Stimulated activated naive CD4-positive, alpha-beta T cell treated with Interleukin-2 at 50 U/mL for 16 hours (primary cell): ENCODE measurements at places on chromosomes 5 and 9.

DNA sequence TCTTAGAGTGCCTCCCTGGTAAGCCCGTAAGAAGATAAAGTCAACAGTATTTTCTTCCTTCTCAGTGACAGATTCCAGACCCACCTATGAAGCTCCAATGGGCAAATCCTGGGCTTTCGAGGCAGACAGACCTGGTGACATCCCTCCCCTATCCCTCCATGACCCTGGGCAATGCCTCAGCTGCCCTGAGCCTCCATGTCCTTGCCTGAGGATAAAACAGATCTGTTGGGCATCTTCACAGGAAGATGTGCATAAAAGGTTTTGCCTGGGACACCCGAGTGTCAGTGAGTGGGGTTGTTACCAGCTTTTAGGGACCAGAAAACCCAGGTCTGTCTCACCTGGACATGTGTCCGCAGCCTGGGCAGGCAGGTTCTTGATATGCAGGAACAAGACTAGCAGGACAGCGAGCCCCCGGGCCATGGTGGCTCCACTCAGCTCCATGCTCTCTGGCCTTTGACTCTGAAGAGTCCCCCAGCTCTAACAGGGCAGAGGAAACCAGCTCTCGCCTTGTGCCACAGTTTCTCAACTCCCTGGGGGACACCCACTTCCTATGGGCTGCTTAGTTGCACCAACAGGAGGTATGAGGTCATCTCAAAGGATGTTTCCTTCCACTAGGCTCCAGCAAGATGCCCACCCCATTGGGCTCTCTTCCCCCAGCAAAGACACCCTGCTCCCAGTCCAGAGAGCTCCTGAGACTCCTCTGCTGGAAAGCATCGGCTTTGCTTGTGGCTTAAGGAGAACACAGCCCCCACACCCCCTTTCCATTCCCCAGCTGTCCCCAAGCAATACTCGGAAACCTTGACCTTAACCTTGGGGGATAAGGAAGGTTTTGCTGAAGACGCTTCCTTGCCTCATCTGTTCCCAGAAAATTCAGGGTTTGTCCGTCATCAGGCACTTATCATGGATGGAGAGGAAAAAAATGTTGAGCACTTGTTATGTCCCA lies at the start of gene FCN1:
TSS of gene FCN1 (minus strand) at position 482 of the 943 bp plus-strand sequence. CDS start at position 441, 41 bp downstream.
- no peak for DNase-seq

- DNase-seq = no peak
These were observed 312.2 kb downstream of the EPB41L4A start for GRCh38 chr5:112106878-112107277.

GRCh38 chr5:38905516-38905915 lies 59.7 kb downstream of the OSMR start:
- no peak for DNase-seq

GRCh38 chr5:174687503-174687902 lies 36.9 kb upstream of the MSX2 start:
- DNase-seq = no peak

DNA sequence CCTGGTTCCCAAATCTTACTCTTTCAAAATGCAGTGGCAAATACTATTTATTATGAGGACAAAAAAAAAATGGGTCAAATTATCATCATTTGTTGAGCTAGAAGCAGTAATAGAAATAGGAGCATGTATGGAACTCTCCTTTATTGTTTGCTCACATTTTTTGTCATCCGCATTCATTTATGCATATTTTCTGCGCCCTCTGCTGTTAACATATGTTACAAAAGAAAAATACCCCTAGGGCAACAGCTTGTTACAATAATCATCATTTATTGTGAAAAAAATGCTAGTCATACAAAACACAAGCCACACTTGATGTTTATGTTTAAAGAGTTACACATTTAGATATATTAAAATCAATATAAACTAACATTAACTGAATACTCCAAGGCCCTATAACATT lies 328.2 kb downstream of the TUSC1 start:
- DNase-seq = no peak

- DNase-seq = no peak
These were observed 77.2 kb downstream of the ITGA1 start for GRCh38 chr5:52864884-52865283.

DNA sequence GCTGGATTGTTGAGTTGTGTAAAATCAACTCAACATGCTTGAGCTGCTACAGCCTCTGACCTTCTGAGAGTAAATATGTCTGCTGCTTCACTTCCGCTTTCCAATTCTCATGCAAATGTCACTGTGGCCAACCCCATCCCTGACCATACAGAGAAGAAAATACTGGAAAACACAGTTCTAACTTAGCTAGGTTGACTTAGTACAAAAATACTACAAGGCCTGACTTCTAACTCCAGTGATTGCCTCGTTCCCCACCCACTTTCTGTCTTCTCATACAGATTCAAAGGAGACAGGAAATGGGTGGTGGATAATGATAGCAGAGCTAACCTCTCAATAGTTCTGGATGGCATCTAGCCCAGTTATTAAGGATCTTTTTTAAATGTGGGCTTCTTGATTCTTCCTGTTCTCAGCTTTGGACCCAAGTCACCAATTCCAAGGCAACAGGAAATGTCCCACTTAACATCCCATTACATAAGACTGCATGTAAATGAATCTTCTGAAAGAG lies 226.6 kb upstream of the SLC24A2 start:
- no peak for DNase-seq

DNA sequence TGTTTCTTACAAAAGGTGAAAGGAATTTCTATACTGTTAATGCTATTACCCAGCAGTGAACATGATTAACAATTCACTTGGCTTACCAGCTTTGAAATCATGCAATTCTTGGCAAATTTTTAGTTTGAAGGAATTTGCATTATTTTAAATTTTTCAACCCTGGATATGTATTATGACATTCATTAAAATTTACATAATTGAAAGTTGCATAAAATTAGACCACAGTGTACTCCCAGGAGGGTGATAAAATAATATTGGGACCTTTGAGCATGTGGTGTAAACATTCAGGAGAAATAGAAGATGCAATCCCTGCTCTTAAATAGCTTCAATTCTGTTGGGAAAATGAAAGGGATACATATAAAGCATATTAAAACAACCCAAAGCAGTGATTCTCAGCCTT lies 412.2 kb upstream of the SGCD start:
- no peak for DNase-seq

DNA sequence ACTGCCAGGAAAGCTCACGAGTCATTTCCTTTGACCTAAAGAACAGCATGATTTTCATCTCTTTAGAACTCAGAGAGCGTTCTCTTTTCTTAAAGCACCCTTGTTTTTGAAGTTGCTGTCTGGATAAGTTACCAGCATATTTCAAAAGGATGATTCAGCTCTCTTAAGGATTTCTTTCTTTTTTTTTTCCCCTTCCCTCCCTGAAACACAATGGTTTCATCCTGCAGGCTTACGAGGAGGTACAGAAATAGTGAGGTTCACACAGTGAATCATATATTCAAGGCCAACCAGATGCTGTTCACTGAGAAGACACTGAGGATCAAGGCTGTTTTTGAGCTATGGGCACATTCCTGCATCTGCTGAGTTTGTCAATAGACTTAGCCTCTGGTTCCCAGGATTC lies 257.2 kb downstream of the KIF4B start:
- DNase-seq = no peak

DNA sequence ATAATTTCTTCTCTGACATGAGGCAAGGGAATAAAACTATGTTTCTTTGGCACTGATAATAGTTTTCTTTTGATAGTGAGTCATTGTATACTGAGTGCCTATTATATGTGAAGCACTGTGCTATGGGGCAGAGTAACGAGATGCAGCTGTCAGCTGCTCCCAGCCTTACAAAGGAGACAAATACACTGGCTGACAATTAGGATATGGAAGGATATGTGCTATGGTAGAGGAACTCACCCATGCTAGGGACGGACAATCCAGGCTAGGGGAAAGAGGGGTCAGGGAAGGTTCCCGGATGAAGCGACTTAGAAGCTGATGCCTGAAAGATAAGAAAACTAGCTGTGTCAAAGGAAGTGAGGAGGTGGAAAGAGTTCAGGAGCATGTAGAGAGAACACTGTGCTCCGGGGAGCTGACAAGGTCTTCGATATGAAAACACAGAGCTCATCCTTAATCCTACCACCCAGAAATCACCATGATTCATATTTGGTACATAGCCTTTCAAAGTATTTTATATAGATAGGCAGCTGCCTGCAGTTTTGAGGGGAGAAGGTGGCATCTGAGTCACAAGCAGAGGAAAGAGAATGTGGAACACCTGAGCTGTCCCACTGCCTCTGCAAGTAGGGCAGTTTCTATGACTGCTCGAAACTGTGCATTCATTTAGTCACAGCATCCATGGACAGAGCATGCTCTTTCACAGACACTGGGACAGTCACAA lies 12.1 kb downstream of the BSPRY start:
- DNase-seq = no peak

DNA sequence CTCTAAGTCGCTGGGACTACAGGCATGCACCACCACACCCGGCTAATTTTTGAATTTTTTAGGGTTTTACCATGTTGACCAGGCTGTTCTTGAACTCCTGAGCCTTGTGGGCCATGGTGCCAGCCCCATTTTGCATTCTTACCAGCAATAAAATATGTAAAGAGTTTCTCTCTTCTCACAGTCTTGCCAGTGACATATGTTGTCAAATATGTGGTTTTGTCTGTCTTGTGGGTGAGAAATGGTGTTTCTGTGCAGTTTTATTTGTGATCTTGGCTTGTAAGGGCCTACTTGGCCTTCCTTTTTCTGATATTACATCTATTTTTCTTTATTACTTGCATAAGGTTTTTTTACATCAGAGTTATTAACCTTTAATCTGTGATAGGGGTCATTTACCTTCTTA lies 47.1 kb downstream of the SPIN1 start:
- no peak for DNase-seq

DNA sequence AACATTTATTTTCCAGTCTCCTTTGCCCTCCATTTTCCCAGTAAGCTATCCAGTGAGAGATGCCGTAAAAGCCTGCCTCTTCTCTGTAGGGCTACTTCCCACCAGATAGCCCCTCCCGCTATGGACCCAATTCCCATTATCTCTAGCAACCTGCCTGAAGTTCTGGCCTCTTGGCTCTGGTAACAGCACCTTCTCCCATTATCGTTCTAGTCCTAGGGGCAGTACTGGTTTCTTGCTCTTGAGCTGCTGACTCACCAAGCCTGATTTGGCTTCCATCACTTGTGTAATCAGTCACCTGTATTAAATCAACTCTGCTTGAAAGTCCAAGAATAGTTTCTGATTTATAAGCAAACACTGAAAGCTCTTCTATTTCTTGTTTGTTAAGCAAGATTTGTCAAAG lies 42.8 kb upstream of the PARP8 start:
- no peak for DNase-seq
